ENCODE measurements at places on chromosomes 1 and 21.

GRCh38 chr1:50300297-50300696 lies 122.9 kb downstream of the DMRTA2 start:
- no peak for DNase-seq

DNA sequence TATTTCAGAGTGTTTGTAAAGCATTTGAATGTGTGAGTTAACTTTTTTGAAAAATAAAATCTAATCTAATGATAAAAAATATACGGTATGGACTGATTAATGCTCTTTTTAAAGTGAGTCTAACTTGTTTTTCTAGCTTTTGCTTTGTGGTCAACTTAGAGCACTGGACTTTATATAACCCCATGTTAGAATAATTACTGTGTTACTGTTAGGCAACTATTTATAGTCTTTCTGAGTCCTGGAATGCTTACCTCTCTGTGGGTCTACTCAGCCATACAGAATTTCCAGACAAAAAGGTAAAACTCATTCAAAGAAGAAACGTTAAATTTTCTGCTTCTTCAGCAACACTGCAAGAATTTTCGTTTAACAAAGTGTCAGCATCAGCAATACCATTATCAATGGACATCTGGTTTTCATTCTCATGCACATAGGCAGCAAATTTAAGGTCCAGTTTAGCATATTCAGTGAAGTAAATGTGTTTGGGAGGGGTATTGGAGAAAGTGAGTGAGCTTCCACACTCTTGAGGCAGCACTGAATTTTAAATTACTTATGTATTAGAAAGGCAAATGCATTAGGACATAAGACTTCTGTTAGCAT lies 664.7 kb upstream of the NEGR1 start:
- DNase-seq: no peak

DNA sequence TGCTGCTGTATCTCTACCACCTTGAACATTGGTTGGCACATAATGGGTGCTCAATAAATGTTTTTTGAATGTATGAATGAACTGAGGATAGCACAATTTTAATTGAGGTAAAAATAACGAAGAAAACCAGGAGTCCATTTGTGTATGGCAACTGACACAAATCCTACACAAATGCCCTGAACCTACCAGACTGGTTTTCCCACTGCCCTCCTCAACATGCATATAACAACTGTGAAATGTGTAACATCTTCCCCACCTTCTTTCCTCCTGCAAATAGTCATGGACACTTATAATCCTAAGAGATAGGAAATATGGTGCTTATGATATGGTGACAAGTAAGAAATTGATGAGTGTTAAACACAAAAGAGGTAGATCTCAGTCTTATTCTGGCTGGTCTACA lies 9.9 kb upstream of the LMO4 start:
- DNase-seq: no peak

- DNase-seq: no peak
Observed at GRCh38 chr1:43279666-43280065, 5.7 kb downstream of the C1orf210 start.

- DNase-seq: no peak
Observed at GRCh38 chr1:101219924-101220870, 16.6 kb upstream of the S1PR1 start.
